ENCODE measurements at places on chromosomes 11 and 22.

- DNase-seq: no peak
Observed at GRCh38 chr11:100550912-100551632, 136.0 kb upstream of the ARHGAP42 start.

DNA sequence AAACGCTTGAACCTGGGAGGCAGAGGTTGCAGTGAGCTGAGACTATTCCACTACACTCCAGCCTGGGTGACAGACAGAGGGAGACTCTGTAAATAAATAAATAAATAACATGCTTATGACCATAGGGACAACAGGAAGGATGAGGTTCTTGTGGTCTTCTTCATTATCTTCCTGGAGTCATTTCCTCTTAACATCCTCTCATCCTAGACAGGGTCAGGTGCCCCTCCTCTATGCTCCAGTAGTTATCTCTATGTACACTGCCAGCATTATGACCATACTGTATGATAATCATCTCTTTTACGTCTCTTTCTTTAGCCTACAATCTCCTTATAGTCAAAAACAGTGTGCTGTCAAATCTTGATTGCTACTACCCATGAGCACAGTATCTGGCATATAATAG lies 17.7 kb downstream of the RAB30 start:
- DNase-seq: no peak

DNA sequence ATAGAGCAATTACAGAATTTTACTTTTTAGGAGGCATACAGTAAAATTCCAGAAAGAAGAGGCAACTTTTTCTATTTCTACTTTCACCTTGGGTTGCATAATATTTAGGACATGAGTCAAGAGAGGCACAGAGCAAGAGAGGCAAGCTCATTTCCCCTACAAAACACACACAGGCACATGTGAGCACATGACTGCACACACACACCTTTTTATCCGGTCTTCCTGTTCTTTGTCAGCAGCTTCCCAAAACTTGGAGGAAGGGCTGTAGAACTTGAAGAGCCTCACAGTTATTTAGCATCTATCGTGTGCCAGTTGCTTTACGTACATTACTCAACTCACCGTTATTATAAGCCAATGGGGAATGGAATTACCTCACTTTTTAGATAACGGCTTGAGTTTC lies 37.8 kb upstream of the CCDC179 start:
- no peak for DNase-seq

GRCh38 chr11:35013514-35014233 lies 97.3 kb downstream of the PDHX start:
- DNase-seq: no peak

- no peak for DNase-seq
Observed at GRCh38 chr11:465896-466530, 15.9 kb downstream of the PTDSS2 start.

- no peak for DNase-seq
Observed at GRCh38 chr11:105719073-105719822, 109.4 kb downstream of the GRIA4 start.

- no peak for DNase-seq
Observed at GRCh38 chr11:33910296-33910957, 18.6 kb upstream of the LMO2 start.

GRCh38 chr11:34749666-34750659 lies 129.1 kb downstream of the EHF start:
- DNase-seq: peak; percentile 31

GRCh38 chr11:130219148-130219547 lies 59.6 kb downstream of the ST14 start:
- no peak for DNase-seq

GRCh38 chr22:25153961-25154666 lies 45.5 kb upstream of the CRYBB3 start:
- DNase-seq: no peak

DNA sequence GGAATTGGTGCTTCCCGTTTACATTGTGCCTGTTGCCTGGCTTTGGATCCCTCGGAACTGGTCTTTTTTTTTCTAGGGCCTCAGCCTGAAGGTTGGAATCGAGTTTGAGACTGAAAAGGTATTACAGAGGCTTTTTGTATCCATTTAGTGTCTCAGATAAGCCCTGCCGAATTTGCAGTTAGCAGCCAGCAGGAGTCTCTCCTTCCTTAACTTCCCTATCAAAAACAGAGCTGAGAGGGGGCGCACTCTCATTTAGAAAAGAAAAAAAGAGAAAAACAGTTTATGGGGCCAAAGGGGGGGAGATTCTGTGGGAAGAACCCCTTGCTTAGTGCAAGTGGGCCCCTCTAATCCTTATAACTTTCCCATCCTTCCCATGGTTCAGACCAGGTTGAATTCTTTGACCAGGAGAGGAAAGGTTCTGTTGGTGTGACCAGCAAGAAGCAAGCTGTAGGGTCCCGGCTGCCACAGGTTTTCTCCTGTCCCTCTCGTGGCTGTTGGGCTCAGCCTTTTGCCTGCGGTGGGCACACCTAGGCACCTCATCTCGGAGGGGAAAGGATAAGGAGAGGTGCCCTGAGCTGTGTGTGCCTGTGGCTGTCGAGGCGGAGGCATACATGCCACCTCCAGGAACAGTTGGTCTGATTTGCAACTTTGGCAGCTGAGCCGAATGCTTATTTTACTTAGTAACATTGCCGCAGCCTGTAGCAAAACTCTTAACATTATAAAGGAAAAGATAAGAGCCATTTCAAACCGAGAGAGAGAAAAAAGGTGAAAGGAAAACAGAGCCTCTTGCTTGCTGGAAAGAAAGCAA lies 565.0 kb upstream of the CNTN5 start:
- no peak for DNase-seq

DNA sequence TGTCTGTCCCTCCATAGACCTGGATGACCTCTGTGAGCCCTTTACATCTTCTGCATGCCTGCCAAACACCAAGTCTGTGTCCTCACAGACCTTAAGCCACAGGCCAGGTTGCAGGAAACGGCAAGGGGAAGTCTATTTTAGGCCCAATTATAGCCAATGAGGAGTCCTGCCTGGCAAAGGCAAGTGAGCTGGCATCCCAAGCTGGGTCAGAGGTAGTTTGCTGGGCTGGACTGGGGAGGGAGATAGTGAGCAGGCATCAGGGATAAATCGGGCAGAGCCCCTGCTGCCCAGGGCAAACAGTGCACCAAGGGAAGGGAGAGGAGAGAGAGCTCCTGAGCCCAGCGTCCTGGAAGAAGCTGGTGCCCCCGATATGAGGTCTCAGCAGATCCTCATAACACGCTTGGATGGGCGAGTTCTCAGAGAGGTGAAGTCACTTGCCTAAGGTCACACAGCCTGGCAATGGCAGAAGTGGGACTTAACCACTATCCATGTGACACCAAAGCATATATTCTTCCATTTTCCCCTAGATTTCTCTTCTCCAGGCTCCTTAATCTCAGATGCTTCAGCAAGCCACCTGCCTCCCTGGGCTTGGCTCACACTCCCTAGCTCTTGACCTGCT lies 3.7 kb upstream of the RELT start:
- DNase-seq: peak; percentile 69

DNA sequence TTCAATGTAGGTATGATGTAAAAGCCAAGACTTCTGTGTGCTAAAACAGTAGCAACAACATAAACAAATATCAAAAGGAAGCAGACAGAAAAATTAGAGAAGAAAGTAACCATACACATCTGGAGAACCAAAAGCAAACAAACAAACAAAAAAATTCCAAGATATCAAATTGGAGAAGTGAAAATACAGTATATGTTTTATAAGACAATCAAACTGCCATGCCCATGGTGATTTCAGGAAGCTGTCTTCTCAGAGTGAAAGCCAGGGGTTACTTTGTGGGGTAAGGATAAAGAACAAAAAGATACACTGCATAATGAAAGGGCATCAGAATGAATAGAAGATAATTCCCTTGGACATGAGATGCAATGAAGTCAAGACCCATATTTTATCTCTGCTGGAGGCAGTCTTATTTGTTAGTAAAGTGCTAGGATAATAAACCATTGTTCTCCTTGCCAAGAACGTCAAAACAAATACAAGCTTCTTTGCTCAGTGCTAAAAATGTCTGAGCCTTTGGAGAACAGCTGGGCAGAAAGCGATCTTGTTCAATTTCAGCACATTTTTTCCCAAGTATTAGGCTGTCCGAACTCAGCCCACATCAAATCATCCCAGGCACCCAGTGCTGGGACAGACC lies 38.1 kb upstream of the LDLRAD3 start:
- DNase-seq: no peak

DNA sequence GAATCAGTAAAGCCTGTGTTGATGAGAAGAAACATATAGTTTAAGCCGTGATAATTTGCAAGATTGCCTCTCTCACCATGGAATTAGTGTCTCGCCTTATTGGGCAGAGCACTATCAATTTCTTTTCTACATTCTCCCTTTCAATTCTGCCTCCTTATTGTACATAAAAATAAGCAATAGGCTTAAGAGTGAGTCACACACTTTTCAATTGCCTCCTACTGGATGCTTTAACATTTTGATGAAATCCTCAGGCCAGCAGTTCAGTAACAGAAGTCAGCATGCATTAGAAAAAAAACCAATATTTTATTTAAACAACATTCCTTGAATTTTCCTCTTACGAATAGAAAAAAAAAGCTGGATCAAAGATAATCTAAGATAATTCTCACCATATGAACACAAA lies 33.8 kb upstream of the VWA5A start:
- DNase-seq: no peak

GRCh38 chr11:932435-932834 lies 6.8 kb downstream of the AP2A2 start:
- no peak for DNase-seq

DNA sequence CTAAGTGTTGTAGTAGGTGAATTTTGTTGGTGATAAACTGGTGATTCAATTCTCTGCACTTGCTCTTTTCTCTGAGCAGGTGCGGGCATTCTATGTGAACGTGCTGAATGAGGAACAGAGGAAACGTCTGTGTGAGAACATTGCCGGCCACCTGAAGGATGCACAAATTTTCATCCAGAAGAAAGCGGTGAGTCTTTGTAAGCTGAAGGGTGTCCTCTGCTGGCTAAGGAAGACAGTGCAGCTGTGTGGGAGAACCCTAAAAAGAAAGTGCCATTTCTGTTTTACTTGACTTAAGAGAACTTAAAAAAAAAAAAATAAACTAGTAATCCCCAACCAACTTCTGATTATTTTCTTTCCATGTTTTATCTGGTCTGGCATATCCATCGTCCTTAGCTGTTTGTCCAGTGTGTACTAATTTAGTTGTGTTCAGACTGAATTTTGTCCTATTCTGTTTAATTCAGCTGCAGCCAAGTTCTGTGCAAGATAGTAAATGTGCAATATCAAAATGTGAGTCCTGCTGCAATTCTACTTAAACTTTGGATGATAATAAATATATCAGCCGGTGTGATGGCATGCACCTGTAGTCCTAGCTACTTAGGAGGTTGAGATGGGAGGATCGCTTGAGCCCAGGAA lies 29.6 kb downstream of the CAT start:
- DNase-seq: no peak

- no peak for DNase-seq
Observed at GRCh38 chr11:129410395-129410960, 34.8 kb downstream of the BARX2 start.

GRCh38 chr11:13931356-13931755 lies 31.2 kb upstream of the SPON1 start:
- no peak for DNase-seq

Data from hepatic stellate cell (primary cell).